ENCODE measurements at places on chromosomes 2 and 18. TPM values are rescaled to one million over a fixed set of nuclear protein-coding genes. Genes with fewer than 3 reads are reported as not detected.
A peak's percentile ranks its signal among the peaks of the same experiment; 100 is the strongest.

IRS1 gene
- 14.3 TPM for total RNA-seq

DNA sequence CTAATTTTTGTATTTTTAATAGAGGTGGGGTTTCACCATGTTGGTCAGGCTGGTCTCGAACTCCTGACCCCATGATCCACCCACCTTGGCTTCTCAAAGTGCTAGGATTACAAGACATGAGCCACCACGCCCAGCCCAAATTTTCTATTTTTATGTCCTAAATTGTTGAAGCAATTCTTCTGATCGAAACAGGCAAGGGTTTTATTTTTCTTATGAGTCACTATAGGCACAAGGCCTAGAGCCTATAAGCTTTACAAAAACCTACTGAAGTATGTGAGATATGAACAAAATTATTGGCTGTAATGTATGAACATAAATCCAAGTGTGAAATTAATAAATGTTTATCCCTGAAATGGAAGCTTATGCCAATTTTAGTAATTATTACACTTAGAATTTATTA is 464.2 kb upstream of the NRP2 start:
- no peaks in the 10 kb centered on the region for H3K36me3 ChIP-seq
- no peak overlapping the region for H3K27ac ChIP-seq
- H3K4me1 ChIP-seq, result no peaks in the 10 kb centered on the region
- no peaks in the 10 kb centered on the region for H3K27me3 ChIP-seq

SIX3 gene
- not detected for total RNA-seq

DNA sequence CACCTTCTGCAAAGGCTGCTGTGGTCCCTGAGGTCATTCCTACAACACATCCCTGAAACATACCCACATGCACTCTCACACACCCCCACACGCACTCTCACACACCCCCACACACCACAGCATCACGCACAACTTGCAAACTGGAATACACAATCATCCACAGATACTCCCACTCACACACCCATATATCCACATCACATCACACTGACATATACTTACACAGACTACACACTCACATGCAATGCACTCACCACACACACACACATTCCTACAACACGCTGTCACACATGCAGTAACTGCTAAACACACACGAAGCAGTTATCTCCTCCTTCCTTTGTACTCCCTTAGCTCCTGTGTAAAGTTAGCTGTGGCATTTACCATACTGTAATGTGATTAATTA is 57.1 kb upstream of the PKDCC start:
- no peaks in the 10 kb centered on the region for H3K36me3 ChIP-seq
- no peaks in the 10 kb centered on the region for H3K27me3 ChIP-seq
- no peak for DNase-seq
- no peak overlapping the region for H3K27ac ChIP-seq

DNA sequence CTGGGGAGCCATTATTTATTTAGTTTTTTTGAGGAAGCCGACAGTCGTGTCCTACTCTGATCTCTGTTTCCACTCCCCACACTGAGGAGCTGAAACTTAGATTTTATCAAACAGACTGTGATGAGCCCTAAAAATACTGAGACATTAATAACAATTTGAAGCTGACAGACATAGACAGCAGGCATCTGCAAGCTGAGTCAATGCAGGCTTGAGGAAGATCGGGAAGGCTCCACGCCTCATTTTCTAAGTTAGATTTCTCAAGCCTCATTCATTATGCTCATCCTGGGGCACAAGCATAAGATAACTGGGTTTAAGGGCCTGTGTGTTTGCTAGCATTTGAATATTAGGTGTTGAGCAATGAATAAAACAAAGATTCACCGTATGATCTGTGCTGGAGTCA is 26.3 kb downstream of the EFR3B start:
- no peaks in the 10 kb centered on the region for H3K36me3 ChIP-seq
- no peak for DNase-seq
- no peaks in the 10 kb centered on the region for H3K4me1 ChIP-seq

GRCh38 chr2:162974771-162975170 is 136.2 kb upstream of the KCNH7 start:
- no peak overlapping the region for H3K27ac ChIP-seq
- no peaks in the 10 kb centered on the region for H3K27me3 ChIP-seq
- DNase-seq, result no peak

GRCh38 chr2:157830696-157831570 is 45.2 kb downstream of the ACVR1 start:
- peaks cover 13% of the 10 kb centered on the region for H3K4me1 ChIP-seq
- no peak overlapping the region for H3K4me3 ChIP-seq
- H3K36me3 ChIP-seq, result no peaks in the 10 kb centered on the region
- DNase-seq, result no peak
- peak overlapping the region; percentile 43 for H3K27ac ChIP-seq

DNA sequence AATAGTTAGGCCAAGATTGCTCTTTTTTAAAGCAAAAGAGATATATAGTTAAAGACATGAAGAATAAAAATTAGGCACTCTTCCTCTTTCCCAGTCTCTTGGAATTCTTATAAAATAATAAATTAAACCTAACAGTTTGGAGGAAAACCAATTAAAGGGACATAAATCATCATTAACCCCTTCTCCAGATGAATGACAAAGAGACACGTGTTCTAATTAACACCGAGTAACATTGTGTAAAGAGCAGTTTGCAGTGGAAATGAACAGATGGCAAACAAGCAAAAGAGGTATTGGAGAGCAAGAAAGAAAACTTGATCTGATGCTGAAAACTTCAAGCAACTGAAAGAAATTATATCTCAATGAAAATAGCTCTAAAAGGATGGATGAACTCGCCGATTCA is 48.4 kb downstream of the BCL2 start:
- no peak overlapping the region for H3K27ac ChIP-seq
- H3K4me1 ChIP-seq, result peaks cover 9% of the 10 kb centered on the region
- no peaks in the 10 kb centered on the region for H3K27me3 ChIP-seq
- no peak overlapping the region for H3K4me3 ChIP-seq
- no peak for DNase-seq

DNA sequence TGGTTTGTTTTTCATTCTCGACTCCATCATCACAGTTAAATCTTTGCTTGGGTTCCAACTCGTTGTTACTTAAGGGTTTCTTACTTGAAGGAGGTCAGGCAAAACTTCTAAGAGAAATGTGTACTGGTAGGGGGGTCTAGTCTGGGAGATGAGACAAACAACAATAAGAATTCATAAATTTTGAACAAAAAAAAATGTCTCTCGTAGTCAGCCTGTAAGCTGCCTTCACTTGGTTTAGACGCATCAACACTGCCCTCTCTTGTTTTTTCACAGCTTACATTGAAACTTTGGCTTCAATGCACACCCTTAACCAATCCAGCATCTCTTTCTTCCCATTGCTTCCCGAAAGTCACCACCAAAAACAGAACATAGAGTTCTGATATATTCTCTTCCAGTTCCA is 576.4 kb upstream of the PIK3C3 start:
- no peaks in the 10 kb centered on the region for H3K36me3 ChIP-seq
- no peak overlapping the region for H3K4me3 ChIP-seq
- H3K27ac ChIP-seq, result no peak overlapping the region
- H3K27me3 ChIP-seq, result no peaks in the 10 kb centered on the region

- no peaks in the 10 kb centered on the region for H3K36me3 ChIP-seq
- no peak for DNase-seq
- H3K4me3 ChIP-seq, result no peak overlapping the region
- no peaks in the 10 kb centered on the region for H3K27me3 ChIP-seq
- H3K27ac ChIP-seq, result no peak overlapping the region
- no peaks in the 10 kb centered on the region for H3K4me1 ChIP-seq
These were observed 12.7 kb downstream of the SPIRE1 start for GRCh38 chr18:12645254-12645653.

- H3K4me3 ChIP-seq, result no peak overlapping the region
- H3K4me1 ChIP-seq, result no peaks in the 10 kb centered on the region
- H3K36me3 ChIP-seq, result no peaks in the 10 kb centered on the region
- DNase-seq, result no peak
- no peaks in the 10 kb centered on the region for H3K27me3 ChIP-seq
These were observed 10.5 kb downstream of the C1QL2 start for GRCh38 chr2:119147776-119148715.

DNA sequence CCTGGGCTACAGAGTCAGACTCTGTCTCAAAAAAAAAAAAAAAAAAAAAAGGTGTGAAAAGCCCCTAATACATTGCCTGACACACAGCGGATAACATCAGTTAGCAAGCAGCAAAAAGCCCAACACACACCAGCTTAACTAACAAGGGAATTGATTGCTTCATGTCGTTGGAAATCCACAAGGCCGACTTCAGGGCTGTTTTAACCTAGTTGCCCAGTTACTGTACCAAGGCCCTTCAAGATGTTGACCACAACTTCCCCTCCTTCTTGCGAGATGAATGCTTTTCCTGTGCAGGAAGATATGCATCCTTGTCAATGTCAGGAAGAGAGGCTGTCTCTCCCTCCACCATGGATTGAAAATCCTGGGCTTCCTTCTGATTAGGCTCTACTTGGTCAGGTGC is 202.9 kb downstream of the MIB1 start:
- no peak for DNase-seq
- H3K4me1 ChIP-seq, result no peaks in the 10 kb centered on the region
- H3K27me3 ChIP-seq, result no peaks in the 10 kb centered on the region
- H3K4me3 ChIP-seq, result no peak overlapping the region
- H3K36me3 ChIP-seq, result no peaks in the 10 kb centered on the region

AGXT gene
- total RNA-seq, result 0.44 TPM

DNA sequence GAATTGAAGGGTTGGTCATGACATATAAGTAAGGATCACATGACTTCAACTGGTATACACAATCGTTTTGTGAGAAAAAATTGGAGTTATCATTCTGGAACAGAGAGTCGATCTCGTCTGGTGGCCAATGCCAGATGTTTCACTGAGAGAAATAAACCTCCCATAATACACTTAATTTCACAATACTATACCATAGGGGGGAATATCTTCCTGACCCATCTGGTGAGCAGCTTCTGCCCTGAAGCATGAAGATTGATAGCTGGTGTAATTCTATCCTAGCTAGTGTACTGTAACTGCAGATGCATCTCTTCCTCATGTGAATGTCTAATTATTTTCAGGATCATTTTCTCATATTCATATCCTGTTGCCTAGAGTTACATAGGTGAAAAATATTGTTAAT is 15.7 kb upstream of the CDH7 start:
- no peak overlapping the region for H3K4me3 ChIP-seq
- no peaks in the 10 kb centered on the region for H3K27me3 ChIP-seq
- no peaks in the 10 kb centered on the region for H3K36me3 ChIP-seq

- H3K27ac ChIP-seq, result no peak overlapping the region
- H3K27me3 ChIP-seq, result no peaks in the 10 kb centered on the region
- H3K36me3 ChIP-seq, result no peaks in the 10 kb centered on the region
- H3K4me3 ChIP-seq, result no peak overlapping the region
- no peaks in the 10 kb centered on the region for H3K4me1 ChIP-seq
These were observed 69.8 kb upstream of the RASGRP3 start for GRCh38 chr2:33406622-33407021.

DNA sequence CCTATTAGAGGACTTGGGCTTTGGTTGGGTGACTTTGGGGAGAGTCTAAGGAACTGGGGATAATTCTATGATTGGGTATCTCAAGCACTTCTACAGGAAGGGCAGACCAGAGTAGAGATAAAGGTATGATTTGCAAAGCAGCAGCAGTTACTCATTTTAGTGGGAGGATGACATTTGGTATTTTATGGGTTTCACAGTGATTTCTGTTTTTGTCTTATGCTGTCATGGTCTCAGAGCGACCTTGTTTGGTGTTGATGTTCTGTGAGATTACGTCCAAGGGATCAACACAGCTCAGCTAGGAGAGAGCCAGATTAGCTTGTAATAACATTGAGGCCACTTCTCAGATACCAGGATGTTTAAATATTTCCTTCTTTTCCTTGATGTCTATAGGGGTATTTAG is 18.2 kb downstream of the TTR start:
- no peaks in the 10 kb centered on the region for H3K36me3 ChIP-seq
- no peaks in the 10 kb centered on the region for H3K27me3 ChIP-seq
- H3K27ac ChIP-seq, result no peak overlapping the region
- no peak overlapping the region for H3K4me3 ChIP-seq
- no peak for DNase-seq

DNA sequence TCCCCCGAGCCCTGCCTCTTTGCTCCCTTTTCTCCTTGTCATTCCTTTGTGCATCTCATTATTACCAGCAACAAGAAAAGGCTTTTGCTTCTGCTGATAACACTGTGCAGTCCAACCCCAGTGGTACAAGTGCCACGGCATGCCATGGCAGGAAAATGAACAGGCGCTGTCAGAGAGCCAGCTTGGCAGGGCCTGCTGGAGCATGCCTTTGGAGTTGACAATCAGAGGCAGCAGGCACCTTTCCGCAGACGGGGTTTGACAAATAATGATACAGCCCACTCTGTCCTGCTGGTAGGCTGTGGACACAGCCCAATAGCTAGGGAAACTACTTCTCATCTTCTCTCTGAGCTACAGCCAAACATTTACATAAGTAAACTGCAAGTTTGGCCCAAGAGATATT is 243.9 kb upstream of the LRRTM1 start:
- no peaks in the 10 kb centered on the region for H3K27me3 ChIP-seq
- no peaks in the 10 kb centered on the region for H3K4me1 ChIP-seq
- H3K27ac ChIP-seq, result no peak overlapping the region
- DNase-seq, result no peak

DNA sequence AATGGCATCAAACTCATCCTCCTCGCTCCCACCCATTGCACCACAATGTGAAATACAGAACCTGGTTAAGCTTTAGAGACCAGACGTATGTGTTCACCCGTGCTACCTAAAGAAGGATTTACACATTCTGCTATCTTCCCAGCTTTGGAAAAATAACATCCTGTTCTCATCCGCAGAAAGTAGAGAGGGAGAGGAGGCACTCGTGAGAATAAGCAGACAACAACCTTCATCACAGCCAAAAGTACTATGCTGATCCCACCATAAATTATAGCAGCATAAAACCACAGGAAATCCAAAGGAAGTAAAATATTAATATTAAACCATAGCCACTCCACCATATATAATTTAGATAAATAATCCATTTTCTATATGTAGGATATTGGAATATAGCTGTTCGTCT is 111.7 kb upstream of the NRP2 start:
- no peak overlapping the region for H3K4me3 ChIP-seq
- no peaks in the 10 kb centered on the region for H3K36me3 ChIP-seq
- H3K27me3 ChIP-seq, result no peaks in the 10 kb centered on the region
- H3K27ac ChIP-seq, result no peak overlapping the region
- no peak for DNase-seq

DNA sequence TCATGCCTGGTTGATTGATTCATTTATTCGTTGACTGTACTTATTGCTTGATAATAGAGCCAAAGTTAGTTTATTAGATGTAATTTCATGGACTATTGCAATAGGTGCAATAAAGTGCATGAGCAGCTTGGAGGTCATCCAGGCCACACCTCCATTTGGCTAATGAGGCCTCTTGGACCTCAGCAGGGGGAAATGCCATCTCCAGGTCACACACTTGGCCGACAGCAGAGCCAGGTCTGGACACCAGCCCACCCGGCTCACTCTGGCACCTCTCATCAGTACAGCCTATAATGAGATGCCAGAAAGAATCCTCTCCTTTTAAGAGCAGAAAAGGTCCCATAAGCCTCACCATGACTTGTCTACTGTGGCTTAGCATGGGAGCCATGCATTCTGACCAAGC is 71.2 kb upstream of the AFF3 start:
- no peaks in the 10 kb centered on the region for H3K36me3 ChIP-seq
- no peak for DNase-seq
- peaks cover 25% of the 10 kb centered on the region for H3K4me1 ChIP-seq
- no peak overlapping the region for H3K27ac ChIP-seq
- H3K27me3 ChIP-seq, result no peaks in the 10 kb centered on the region

- no peaks in the 10 kb centered on the region for H3K4me1 ChIP-seq
- no peak overlapping the region for H3K27ac ChIP-seq
- H3K36me3 ChIP-seq, result no peaks in the 10 kb centered on the region
- H3K27me3 ChIP-seq, result no peaks in the 10 kb centered on the region
- no peak for DNase-seq
- no peak overlapping the region for H3K4me3 ChIP-seq
These were observed 58.8 kb upstream of the LYPD6 start for GRCh38 chr2:149271575-149271974.

SGPP2 gene
- 26.4 TPM for total RNA-seq

GRCh38 chr2:241465543-241465942 is 42.8 kb downstream of the STK25 start:
- H3K27me3 ChIP-seq, result no peaks in the 10 kb centered on the region
- H3K4me1 ChIP-seq, result no peaks in the 10 kb centered on the region
- peaks cover 32% of the 10 kb centered on the region for H3K36me3 ChIP-seq
- no peak overlapping the region for H3K4me3 ChIP-seq

Measured in upper lobe of left lung (tissue), 6 donors.